ENCODE measurements at places on chromosomes 3 and 15.

DNA sequence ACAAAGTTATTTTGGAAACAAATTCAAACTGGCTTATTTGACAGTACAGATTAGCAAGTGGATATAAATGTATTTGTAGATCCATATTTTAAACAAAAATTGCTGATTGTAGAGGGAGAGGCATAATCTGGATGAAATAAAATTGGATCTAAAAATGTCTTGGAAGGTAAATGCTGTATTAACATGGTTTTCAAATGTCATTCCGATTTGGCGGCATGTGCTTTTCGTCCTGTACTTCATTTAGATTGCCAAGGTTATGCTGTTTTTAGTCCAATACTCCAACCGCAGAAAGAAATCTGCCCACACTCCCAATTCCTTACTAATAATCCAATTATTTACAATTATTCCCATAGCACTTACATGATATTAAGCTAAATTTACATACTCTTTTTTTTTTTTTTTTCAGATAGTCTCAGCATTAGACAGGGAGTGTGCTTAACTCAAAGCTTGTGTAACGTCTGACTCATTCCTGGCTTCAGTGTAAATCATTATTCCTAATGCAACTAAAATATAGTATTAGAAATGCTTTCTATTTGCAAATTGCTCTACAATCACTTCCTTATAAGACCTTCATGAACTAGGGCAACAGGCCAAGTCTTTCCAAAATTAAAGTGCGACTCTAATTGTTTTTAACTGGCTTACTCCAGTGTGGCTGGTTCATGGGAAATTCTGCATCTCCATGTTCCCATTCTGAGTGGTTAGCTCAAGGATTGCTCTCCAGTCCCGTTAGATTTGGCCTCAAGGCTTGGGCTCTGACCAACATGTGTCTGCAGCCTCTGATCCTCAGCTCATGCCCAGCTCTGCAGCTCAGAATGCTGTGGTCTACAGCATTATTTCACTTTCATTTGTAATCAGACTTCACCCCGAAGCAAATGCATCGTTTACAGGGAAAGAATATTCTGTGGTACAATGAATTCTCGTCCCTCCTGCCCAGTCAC is 103.9 kb downstream of the FBN1 start:
- DNase-seq = no peak

DNA sequence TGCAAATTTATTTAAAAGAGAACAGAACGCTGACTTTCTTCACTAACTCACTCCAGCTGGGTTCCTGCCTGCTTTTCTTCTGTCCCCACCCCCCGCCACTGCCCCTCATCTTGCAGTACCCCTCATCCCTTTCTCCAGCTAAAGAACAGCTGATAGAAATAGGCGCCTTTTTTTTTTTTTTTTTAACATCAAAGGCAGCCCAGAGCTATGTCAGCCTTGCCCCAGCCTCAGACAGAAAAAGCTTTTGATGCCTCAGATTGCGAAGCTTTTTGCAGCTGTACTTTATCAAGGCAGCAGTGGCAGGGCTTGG is 1.8 kb downstream of the CADPS start:
- no peak for DNase-seq

GRCh38 chr3:116256843-116257485 is 188.3 kb downstream of the LSAMP start:
- no peak for DNase-seq

GRCh38 chr3:139455206-139455605 is 21.1 kb downstream of the RBP2 start:
- no peak for DNase-seq

- no peak for DNase-seq
Measured at GRCh38 chr15:23567921-23568320, 2.4 kb downstream of the MKRN3 start.

DNA sequence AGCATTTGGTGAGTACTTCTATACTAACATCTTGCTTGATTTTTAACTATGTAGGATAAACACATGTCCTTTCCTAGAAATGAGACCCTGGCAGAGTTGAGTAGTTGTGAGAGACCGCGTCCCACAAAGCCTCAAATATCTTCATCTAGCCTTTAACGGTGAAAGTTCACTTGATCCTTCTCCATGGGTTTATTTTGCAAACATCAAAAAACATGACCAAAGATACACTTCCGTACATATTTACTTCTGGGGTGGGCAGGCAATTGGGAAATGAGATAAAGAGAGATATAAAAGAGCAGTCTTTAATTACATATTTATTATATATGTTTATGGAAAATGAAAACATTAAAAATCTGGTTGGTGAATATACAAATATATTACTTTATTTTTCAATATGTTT is 5.2 kb upstream of the KAT2B start:
- DNase-seq = no peak

- no peak for DNase-seq
Measured at GRCh38 chr3:197408177-197408957, 110.0 kb upstream of the DLG1 start.

DNA sequence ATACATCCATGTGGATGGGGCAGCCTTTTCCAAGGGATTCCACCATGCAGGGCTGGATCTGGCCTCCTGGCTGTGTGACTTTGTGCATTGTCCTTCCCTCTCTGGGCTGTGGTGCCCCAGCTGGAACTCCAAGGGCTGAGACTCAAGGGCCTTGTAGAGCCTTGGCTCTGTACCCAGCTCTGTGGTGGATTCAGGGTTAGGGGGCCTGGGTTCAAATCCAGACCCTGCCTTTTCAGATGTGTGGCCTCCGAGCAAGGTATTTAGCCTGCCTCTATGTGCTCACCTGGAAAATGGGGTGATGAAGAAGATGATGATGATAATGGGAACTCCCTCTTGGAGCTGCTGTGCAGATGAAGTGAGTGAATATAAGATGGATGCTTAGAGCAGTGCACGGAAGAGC is 161.9 kb downstream of the WNT7A start:
- DNase-seq = no peak

- no peak for DNase-seq
Measured at GRCh38 chr3:100548053-100548452, 55.6 kb downstream of the TMEM45A start.

DNA sequence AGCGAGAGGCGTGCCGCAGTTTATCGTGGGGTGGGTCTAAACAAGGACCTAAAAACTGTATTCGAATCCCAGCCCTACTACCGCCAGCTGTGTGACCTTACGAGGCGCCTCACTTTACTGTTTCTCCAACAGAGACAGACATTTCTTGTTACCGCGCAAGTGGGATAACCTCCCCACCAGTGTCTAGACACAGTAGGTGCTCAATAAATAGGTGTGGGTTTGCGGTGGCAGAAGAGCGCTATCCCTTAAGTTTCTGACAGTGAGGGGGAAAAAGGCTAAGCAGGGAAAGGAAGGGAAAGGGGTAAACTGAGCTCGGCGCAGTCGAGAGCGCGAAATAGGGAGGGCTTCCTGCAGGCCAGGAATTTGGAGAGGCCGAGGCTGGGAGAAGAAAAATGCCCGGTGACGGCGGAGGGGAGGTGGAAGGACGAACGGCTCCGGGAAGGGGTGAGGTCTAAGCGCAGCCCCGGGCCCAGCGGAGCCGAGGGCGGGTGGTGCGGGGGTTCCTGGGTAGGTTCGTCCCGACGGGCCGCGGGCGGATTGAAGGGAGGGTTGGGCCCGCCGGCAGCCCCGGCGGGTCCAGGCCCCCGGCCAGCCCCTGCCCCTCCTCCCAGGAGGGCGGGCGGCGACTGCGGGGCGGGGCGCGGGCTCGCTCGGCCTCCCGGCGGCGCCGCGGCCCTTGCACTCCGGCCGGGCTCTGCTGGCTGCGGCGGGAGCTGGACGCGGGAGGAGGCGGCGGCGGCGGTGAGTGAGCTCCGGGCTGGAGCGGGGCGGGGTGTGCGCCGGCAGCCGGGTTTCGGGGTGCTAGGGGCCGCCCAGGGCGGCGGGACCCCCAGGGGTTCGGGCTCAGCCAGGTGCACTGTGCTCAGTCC is at the start of gene CGNL1:
TSS of gene CGNL1 (plus strand) at position 679 of the 869 bp plus-strand sequence. CDS start 61,495 bp downstream, outside the sequence.
- no peak for DNase-seq

GRCh38 chr3:119731560-119732343 is 28.9 kb downstream of the CFAP91 start:
- DNase-seq = no peak

DNA sequence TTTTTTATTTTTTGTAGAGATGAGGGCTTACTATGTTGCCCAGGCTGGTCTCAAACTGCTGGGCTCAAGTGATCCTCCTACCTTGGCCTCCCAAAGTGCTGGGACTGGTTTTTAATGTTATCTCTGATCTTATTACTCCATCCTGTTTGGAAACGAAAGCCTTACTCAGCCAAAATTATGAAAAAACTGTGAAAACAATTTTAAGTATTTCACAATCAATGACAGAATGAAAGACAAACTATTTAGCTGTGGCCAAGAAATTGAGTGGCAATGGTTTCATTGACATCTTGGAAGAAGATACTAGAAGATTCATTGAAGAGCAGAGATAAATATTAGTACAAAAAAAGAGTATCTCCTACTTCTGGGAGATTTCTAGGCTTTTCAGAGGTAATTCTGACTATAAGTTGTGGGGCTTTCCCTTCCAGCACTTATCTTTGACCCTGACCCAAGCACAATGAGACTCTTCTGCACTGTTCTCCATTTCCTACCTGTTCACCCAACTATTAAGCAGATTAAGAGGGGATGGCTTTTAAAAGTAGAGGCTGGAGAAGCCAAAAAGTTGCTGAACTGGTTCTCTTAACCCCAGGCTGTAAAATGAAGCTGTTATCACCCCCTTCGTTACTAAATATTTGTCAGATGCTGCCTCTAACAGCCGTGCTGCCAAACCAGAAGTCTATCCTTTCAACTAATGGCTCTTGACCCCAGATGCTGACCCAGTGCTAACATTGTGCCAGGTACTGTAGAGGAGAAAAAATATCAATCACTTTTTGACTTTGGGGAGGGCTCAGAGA is 14.2 kb upstream of the SLC25A36 start:
- DNase-seq = no peak

DNA sequence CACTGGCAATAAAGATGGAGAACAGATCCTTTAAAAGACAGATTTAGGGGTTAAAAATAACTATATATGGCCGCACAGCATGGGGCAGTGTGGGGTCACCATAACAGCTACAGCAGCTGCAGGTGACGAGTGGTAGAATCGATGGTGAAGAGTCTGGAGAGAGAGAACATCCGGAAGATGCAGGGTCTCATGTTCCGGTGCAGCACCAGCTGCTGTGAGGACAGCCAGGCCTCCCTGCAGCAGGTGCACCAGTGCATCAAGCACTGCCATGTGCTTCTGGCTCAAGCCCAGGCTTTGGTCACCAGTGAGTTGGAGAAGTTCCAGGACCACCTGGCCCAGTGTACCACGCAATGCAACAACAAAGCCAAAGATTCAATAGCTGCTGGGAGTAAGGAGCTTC is 93.7 kb upstream of the IMPG2 start:
- DNase-seq = no peak

GRCh38 chr3:38580450-38581382 is 68.8 kb downstream of the SCN5A start:
- DNase-seq = no peak

GRCh38 chr3:113142476-113142875 is 68.9 kb upstream of the BOC start:
- DNase-seq = no peak

- no peak for DNase-seq
Measured at GRCh38 chr3:120752230-120752629, 9.7 kb downstream of the GTF2E1 start.

GRCh38 chr15:60890375-60891230 is 338.5 kb downstream of the RORA start:
- DNase-seq = no peak

DNA sequence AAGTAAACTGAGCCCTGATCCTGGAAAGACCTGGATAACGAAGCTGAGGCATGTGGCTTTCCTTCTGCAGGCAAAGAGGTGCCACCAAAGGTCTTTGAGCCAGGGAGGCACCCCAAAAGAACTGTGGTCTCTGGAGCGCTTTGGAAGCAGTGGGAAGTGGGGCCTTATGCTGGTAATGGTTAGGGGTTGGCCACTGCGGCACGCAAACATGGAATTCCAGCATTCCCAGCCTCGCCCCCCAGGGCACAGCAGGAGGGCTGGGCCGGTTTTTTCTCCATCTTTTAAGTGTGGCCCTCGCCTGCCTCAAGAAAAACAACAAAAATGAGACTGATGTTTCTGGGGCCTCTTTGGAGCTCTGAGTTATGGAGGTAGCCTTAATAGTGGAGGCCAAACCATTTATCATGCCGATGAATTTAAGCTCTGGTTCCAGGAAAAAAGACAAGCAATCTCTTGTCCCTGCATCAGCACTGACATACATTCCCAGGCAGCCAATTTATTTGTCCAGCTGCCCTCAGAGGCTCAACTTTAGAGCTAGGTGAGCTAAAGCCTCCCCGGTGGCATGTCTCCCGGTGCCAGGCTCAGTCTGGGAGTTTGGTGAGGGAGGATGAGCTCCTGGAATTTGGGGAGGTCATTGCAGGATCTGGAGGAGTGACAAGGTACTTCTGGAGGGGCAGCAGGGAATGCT is 109.0 kb downstream of the TLE3 start:
- no peak for DNase-seq

DNA sequence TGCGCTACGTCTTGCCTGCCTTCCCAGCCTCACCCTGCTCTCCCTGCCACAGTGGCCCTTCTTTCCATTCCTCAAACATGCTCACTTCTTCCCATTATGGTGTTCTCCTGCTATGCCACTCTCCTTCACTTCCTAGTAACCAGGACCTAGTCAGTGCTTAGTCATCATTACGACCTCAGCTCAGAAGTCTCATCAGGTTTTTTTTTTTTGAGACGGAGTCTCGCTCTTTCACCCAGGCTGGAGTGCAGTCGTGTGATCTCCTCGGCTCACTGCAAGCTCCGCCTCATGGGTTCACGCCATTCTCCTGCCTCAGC is 149.5 kb downstream of the GREM1 start:
- no peak for DNase-seq

- DNase-seq = no peak
Measured at GRCh38 chr3:189787632-189788031, 156.4 kb downstream of the TP63 start.

DNA sequence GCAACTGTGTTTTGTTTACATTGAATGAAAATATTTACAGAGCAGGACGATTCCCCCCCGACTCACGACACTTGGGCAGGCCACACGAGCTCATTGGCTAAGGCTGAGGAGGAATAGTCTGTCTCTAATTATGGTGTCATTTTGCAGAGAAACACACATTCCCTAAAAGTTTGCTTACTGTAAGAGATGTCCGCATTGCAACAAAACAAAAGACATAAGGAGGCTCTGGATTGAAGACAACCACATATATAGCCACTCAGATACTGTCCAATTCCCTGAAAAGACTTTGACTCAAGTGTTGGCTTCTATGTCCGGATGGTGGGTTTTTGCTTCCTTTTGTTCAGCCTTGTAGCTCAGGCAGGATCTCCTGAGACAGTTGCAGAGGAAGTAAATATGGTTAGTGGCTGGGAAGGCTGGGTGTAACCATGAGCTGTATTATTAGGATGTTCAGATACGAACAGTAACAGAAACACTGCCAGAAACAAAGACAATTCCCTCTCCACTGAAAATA is 170.4 kb downstream of the KLHL25 start:
- no peak for DNase-seq

Data from activated CD4-positive, alpha-beta T cell treated with anti-CD3 and anti-CD28 coated beads, Interleukin-2, amount 50 U/mL, for 48 hours (primary cell).